Foreskin keratinocyte (primary cell): ENCODE measurements at places on chromosomes 7 and 10. TPM values are rescaled to one million over a fixed set of nuclear protein-coding genes. Genes with fewer than 3 reads are reported as not detected.

DRGX gene
- not detected in 2 replicates for total RNA-seq

HPSE2 gene
- not detected in 2 replicates for total RNA-seq

INA gene
- 0.85 and 1.5 TPM in 2 replicates for total RNA-seq

DNA sequence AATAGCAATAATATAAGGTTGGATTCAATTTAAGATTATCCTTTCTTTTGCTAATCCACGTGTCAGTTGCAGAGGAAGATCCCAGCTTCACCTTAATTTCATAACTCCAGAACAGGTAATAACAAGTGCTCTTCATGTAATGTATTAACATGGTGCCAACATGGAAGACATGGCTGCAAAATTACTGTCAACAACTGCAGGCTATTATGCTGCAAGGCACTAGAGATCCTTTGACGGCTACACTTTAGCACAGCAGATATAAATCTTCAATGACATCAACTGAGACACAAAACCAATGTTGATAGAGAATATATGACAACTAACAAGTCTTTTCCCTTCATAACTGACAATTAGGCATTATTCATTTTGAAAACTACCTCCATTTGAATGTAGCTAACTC, 96.1 kb downstream of the RNF133 start:
- no peak for DNase-seq

DNA sequence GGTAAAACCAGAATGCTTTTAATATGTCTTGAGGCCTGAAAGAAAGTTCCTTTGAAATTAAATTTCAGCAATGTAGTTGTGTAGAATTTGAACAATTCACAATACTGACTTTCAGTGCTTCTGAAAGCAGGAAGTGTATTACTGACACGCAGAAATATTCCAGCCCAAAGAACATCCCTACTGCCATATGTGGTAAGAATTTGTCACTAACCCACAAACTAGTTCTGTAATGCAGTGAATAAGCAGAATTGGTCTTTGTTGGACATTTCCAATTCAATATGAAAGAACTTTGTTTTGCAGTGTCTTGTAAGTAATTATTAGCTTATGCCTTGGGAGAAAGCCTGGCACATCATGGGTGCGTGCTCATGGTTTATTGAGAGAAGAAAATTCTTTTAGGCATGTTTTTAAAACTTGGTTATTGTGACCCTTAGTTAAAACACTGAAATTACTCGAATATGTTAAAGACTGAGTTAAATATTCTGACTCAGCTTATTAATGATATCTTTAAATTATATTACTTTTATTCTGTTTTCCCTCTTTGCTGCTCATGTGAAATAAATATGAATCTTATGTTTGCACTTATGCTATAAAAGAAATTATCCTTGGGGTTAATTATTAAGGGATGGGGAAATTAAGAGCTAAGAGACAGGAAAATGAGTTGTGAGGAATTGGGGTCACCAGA, 33.4 kb downstream of the PTPN12 start:
- no peak for DNase-seq

DNA sequence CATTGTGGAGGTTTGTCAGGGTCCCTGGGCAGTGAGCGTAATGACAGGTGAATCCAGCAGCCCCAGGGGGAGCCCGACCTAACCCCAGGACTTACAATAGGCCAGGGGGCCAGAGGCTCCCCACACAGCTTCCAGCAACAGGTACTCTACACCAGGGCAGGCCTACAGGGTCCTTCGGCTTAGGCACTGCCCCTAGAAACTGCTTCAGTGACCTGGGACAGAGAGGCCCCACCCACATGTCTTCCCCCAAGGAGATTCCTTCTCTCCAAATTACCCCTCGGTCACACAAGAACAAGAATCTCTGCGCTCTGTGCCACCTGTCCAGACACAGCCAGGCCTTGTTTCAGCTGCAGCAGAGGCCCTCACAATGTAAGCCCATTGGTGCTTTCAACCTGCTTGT, 24.4 kb downstream of the SKIDA1 start:
- no peak for DNase-seq

DNA sequence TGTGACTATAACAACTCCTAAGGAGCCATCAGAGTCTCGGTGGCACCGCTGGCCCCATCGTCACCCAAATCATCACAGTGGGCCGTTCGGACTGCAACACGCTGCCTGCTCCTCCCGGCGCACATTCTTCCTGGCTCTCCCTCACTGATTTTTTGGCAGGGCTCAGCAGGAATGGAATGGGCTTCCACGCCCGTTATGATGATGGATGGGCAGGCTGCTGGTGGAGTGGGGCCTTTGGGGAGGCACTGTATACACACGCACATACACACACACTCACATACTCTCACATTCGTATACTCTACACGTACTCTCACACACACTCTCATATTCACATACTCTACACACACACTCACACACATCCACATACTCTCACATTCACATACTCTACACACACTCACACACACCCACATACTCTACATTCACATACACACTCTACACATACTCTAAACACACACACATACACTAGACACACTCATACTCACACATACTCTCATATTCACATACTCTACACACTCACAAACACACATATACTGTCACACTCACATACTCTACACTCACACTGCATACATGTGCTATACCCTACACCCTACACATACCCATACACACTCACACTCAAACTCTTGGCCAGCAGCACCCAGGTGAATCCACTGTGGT, 99.8 kb downstream of the KCNMA1 start:
- DNase-seq: no peak

DNA sequence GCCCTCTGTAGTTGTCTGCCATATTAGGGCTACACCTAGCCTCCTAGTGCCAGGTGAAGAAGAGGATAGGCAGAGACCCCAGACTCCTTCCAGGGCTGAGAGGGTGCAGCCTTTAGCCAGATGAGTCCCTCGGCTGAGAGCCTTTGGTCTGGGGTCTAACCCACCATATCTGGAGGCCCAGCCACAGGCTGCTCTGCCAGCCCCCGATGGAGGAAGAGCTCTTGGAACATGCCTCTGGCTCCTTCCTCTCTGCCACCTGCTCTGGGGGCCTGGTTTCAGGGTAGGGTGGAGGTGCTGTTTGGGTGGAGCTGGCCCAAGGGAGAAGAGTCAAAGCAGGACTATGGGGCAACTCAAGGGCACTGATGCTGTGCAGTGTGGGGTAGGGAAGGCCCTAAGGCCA, 1.4 kb downstream of the LRRC18 start:
- DNase-seq: no peak
